Stomach (tissue), 19 donors: ENCODE measurements at places on chromosomes 4 and X. TPM values are rescaled to one million over a fixed set of nuclear protein-coding genes. Genes with fewer than 3 reads are reported as not detected.
A peak's percentile ranks its signal among the peaks of the same experiment; 100 is the strongest.

- DNase-seq, result peak; percentile 7
- H3K4me1 ChIP-seq, result no peaks in the 10 kb centered on the region
- no peak overlapping the region for H3K27ac ChIP-seq
These were observed 56.5 kb downstream of the FBXL5 start for GRCh38 chr4:15598644-15599043.

DNA sequence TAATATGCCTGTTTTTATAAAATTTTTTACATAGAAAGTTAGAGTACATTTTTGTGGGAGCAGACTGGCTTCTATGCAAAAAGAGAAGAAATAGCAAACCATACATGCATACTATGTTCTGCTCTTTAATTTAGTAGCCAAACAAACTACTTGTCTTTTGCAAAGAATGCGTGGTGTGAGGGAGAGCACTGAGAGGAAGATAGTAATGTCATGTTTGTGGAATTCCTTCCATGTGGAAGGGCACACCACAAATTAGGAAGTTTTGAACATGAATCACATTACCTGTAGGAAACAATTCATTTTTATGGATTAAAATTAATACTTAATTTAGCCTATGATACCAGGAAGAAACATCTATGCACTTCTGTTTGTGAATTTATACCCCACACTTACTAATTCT, 1529.1 kb upstream of the ADGRL3 start:
- H3K4me1 ChIP-seq, result no peaks in the 10 kb centered on the region
- no peak overlapping the region for H3K27ac ChIP-seq
- no peaks in the 10 kb centered on the region for H3K36me3 ChIP-seq

GRCh38 chr4:34417160-34417559, 1827.2 kb downstream of the ARAP2 start:
- H3K36me3 ChIP-seq, result no peaks in the 10 kb centered on the region
- no peaks in the 10 kb centered on the region for H3K27me3 ChIP-seq
- H3K27ac ChIP-seq, result no peak overlapping the region
- no peak for DNase-seq

- H3K36me3 ChIP-seq, result no peaks in the 10 kb centered on the region
- no peak for DNase-seq
- H3K27me3 ChIP-seq, result no peaks in the 10 kb centered on the region
- H3K4me3 ChIP-seq, result no peak overlapping the region
These were observed 27.0 kb downstream of the AR start for GRCh38 chrX:67570839-67571238.

GRCh38 chr4:138984647-138985046, 30.9 kb upstream of the NOCT start:
- no peak overlapping the region for H3K27ac ChIP-seq
- H3K27me3 ChIP-seq, result no peaks in the 10 kb centered on the region
- no peaks in the 10 kb centered on the region for H3K4me1 ChIP-seq
- no peaks in the 10 kb centered on the region for H3K36me3 ChIP-seq
- no peak for DNase-seq

GRCh38 chr4:125590158-125590557, 275.4 kb downstream of the FAT4 start:
- no peak overlapping the region for H3K27ac ChIP-seq
- no peaks in the 10 kb centered on the region for H3K36me3 ChIP-seq
- no peak overlapping the region for H3K4me3 ChIP-seq
- DNase-seq, result no peak

GRCh38 chr4:5696341-5696740, 12.0 kb downstream of the EVC2 start:
- H3K36me3 ChIP-seq, result peaks cover 65% of the 10 kb centered on the region
- no peak for DNase-seq
- no peaks in the 10 kb centered on the region for H3K27me3 ChIP-seq
- H3K27ac ChIP-seq, result no peak overlapping the region
- no peaks in the 10 kb centered on the region for H3K4me1 ChIP-seq

- DNase-seq, result no peak
- H3K27me3 ChIP-seq, result no peaks in the 10 kb centered on the region
- no peak overlapping the region for H3K27ac ChIP-seq
- H3K36me3 ChIP-seq, result no peaks in the 10 kb centered on the region
These were observed 165.8 kb downstream of the ATOH1 start for GRCh38 chr4:93994175-93994994.

DNA sequence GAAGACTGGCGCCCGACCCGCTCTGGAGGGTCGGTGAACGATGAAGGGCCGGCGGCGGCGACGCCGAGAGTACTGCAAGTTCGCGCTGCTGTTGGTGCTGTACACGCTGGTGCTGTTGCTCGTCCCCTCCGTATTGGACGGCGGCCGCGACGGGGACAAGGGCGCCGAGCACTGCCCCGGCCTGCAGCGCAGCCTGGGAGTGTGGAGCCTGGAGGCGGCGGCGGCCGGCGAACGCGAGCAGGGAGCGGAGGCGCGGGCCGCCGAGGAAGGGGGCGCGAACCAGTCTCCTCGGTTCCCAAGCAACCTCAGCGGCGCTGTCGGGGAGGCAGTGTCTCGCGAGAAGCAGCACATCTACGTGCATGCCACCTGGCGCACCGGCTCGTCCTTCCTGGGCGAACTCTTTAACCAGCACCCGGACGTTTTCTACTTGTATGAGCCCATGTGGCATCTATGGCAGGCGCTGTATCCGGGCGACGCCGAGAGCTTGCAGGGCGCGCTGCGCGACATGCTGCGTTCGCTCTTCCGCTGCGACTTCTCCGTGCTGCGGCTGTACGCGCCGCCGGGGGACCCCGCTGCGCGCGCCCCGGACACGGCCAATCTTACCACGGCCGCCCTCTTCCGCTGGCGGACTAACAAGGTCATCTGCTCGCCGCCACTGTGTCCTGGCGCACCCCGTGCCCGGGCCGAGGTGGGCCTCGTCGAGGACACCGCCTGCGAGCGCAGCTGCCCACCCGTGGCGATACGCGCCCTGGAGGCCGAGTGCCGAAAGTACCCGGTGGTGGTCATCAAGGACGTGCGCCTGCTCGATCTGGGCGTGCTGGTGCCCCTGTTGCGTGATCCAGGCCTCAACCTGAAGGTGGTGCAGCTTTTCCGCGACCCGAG, 568 bp downstream of the CHST7 start:
- peak overlapping the region; percentile 77 for H3K27ac ChIP-seq
- H3K36me3 ChIP-seq, result no peaks in the 10 kb centered on the region
- DNase-seq, result peak; percentile 40
- H3K4me1 ChIP-seq, result peaks cover 26% of the 10 kb centered on the region
- peaks cover 18% of the 10 kb centered on the region for H3K27me3 ChIP-seq

- peaks cover 32% of the 10 kb centered on the region for H3K27me3 ChIP-seq
- peaks cover 64% of the 10 kb centered on the region for H3K4me1 ChIP-seq
- H3K36me3 ChIP-seq, result no peaks in the 10 kb centered on the region
These were observed 2.7 kb upstream of the NKX3-2 start for GRCh38 chr4:13546941-13547484.

- H3K27me3 ChIP-seq, result no peaks in the 10 kb centered on the region
- no peaks in the 10 kb centered on the region for H3K4me1 ChIP-seq
- no peaks in the 10 kb centered on the region for H3K36me3 ChIP-seq
- DNase-seq, result no peak
- no peak overlapping the region for H3K27ac ChIP-seq
These were observed 264.0 kb downstream of the MID1IP1 start for GRCh38 chrX:39065051-39065871.

- peak; percentile 60 for DNase-seq
- H3K4me3 ChIP-seq, result peak within 1 kb of the TSS; percentile 62
- H3K27ac ChIP-seq, result peak within 1 kb of the TSS; percentile 72
- H3K36me3 ChIP-seq, result no peaks in the 10 kb centered on the region
These were observed at the start of gene SPATA18 for GRCh38 chr4:52051213-52051614. Gene SPATA18, plus strand, starts transcription at chr4:52051304. Its CDS starts 401 bp downstream, at chr4:52051705.

DNA sequence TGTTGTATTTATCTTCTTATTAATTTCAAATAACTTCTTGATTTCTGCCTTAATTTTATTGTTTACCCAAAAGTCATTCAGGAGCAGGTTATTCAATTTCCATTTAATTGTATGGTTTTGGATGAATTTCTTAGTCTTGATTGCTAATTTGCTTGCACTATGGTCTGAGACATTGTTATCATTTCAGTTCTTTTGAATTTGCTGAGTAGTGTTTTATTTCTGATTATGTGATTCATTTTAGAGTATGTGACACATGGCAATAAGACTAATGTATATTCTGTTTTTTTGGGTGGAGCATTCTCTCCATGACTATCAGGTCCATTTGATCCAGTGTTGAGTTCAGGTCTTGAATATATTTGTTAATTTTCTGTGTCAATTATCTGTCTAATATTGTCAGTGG, 236.7 kb downstream of the EDA2R start:
- H3K27ac ChIP-seq, result no peak overlapping the region
- DNase-seq, result no peak
- no peaks in the 10 kb centered on the region for H3K4me1 ChIP-seq
- no peaks in the 10 kb centered on the region for H3K27me3 ChIP-seq

DNA sequence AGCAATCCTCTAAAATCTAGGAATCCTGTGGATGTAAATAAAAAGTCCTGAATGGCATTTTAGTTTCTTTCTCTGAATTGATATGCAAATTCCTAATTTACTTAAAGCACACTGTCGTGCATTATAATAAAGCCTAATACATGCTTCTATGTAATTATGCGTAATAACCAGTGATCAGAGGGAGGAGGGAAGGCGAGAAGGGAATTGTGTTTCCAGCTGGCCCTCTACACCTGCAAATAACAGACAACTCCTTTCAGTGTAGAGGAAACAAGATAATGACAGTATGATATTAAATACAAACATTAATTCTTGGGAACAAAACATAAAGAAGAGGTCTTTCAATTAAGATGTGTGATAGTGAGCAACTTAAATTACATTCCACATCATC, 419.6 kb upstream of the LCORL start:
- no peak overlapping the region for H3K27ac ChIP-seq
- H3K27me3 ChIP-seq, result no peaks in the 10 kb centered on the region
- no peak overlapping the region for H3K4me3 ChIP-seq
- no peak for DNase-seq

DNA sequence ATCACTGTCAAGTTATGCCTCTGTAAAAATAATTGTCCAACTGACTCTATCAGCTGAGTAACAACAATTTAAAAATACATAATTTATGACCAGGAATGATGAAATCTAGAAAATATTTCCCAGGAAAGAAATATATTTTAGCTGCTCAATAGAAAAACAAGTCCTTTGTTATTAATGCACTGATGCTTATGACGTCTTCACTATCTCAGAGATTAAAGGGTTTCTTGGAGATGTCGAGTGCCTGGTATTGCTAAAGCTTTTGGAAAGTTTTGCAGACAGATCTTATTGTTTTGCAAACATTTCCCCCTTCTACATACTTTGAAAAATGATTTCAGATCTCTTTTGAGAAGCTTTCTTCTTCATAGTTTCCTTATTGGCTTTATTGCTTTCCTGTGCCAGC, 154.6 kb upstream of the RPS6KA3 start:
- no peak overlapping the region for H3K27ac ChIP-seq
- DNase-seq, result no peak
- H3K27me3 ChIP-seq, result no peaks in the 10 kb centered on the region
- no peak overlapping the region for H3K4me3 ChIP-seq
- H3K4me1 ChIP-seq, result no peaks in the 10 kb centered on the region
- H3K36me3 ChIP-seq, result no peaks in the 10 kb centered on the region

- no peaks in the 10 kb centered on the region for H3K4me1 ChIP-seq
- H3K36me3 ChIP-seq, result no peaks in the 10 kb centered on the region
- no peak for DNase-seq
- H3K27ac ChIP-seq, result no peak overlapping the region
- no peak overlapping the region for H3K4me3 ChIP-seq
- no peaks in the 10 kb centered on the region for H3K27me3 ChIP-seq
These were observed 9.2 kb upstream of the HPGD start for GRCh38 chr4:174531486-174531885.

DNA sequence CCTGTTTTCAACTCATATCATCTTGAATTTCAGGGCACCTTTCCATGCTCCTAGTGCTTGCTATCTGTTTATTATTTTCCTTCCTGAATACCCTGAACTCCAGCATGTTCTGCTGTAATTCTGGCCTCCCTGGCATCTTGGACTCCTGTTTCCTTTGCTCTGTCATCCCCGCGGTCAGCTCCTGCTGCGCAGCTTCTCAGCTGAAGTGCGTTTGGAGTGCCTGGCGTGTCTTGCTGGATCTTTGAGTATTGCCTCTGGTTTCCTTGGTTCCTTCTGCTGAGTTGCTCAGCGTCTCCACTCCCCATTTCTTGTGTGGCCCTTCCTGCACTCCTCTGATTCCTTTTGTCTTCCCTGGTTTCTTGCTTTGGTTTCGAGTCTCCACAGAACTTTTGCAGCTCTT, 84.4 kb downstream of the HTT start:
- no peak for DNase-seq
- H3K27me3 ChIP-seq, result no peaks in the 10 kb centered on the region
- H3K27ac ChIP-seq, result no peak overlapping the region
- no peak overlapping the region for H3K4me3 ChIP-seq

GRCh38 chrX:2867206-2867605, 38.5 kb downstream of the GYG2 start:
- H3K27ac ChIP-seq, result no peak overlapping the region
- H3K4me1 ChIP-seq, result no peaks in the 10 kb centered on the region
- no peaks in the 10 kb centered on the region for H3K36me3 ChIP-seq
- no peaks in the 10 kb centered on the region for H3K27me3 ChIP-seq
- no peak for DNase-seq

DNA sequence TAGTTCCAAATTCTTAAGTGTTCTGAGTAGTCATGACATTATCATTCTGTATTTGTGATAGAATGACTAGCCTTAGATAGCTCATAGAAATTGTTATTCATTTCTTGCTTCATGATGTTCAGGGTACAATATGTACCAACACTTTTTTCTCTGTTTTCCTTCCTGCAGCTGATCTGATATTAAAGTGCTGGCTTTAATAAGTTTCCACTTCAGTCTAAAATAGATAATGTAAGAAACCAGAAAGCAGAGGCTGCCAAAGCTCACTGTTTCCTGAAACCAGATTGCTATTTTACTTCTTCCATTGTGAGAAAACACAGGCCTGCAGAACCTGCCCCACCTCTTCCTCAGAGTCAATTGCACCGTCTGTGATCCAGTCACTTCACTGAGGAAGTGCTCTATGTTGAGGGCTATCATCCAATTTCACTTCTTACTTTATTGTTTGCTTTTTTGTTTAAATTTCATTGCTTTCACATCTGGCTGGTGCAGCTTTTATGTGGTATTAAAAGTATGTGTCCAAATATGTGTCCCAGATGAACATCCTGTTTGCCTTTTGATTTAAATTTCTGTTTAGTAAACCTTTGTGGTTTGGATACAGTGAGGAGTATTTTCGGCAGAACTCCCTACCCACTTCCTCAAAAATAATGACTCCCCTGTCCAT, 652.1 kb downstream of the ANKRD50 start:
- H3K36me3 ChIP-seq, result no peaks in the 10 kb centered on the region
- no peaks in the 10 kb centered on the region for H3K4me1 ChIP-seq
- peak; percentile 61 for DNase-seq
- no peak overlapping the region for H3K27ac ChIP-seq
- no peak overlapping the region for H3K4me3 ChIP-seq

- no peaks in the 10 kb centered on the region for H3K36me3 ChIP-seq
- DNase-seq, result peak; percentile 89
- no peaks in the 10 kb centered on the region for H3K27me3 ChIP-seq
- peak overlapping the region; percentile 49 for H3K27ac ChIP-seq
- H3K4me1 ChIP-seq, result peaks cover 36% of the 10 kb centered on the region
These were observed 93.3 kb downstream of the SYNPO2 start for GRCh38 chr4:118981839-118982381.

- H3K4me1 ChIP-seq, result peaks cover 14% of the 10 kb centered on the region
- no peak for DNase-seq
- H3K4me3 ChIP-seq, result no peak overlapping the region
- no peak overlapping the region for H3K27ac ChIP-seq
- no peaks in the 10 kb centered on the region for H3K36me3 ChIP-seq
These were observed 3.4 kb upstream of the IGBP1 start for GRCh38 chrX:70129816-70130215.

VCX gene
- not detected for total RNA-seq

DCK gene
- total RNA-seq, result 43.2 TPM

DUX4 gene
- total RNA-seq, result not detected

SLITRK2 gene
- total RNA-seq, result not detected

ACSL4 gene
- total RNA-seq, result 36.8 TPM

KCND1 gene
- not detected for total RNA-seq

L1CAM gene
- 7.7 TPM for total RNA-seq

SHISA3 gene
- total RNA-seq, result 1.2 TPM

SPANXB1 gene
- not detected for total RNA-seq
